ENCODE measurements at places on chromosomes 11 and 22.

DNA sequence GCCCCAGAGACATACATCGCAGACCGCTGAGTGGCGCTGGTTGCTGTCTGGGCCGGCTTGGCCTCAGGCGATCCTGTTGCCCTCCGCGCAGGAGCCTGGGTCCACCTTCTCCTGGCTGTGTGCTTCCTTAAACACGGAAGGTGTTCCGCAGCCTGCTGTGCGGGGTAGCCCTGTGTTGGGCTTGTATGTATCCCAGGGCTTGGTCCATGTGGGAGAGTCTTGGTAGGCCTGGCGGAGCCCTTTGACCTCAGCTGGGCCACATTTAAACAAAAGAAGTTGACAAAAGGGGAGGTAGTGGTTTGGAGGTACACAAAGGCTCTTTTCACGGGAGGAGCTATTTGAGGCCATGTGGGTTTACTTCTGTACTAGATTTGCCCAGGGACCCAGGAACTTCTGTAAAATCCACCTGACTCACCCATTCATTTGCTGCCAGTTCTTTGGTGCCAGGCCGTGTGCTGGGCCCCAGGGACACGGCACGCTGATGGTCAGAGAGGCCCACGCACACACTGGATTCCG is 11.0 kb upstream of the GRAMD4 start:
- DNase-seq = no peak

DNA sequence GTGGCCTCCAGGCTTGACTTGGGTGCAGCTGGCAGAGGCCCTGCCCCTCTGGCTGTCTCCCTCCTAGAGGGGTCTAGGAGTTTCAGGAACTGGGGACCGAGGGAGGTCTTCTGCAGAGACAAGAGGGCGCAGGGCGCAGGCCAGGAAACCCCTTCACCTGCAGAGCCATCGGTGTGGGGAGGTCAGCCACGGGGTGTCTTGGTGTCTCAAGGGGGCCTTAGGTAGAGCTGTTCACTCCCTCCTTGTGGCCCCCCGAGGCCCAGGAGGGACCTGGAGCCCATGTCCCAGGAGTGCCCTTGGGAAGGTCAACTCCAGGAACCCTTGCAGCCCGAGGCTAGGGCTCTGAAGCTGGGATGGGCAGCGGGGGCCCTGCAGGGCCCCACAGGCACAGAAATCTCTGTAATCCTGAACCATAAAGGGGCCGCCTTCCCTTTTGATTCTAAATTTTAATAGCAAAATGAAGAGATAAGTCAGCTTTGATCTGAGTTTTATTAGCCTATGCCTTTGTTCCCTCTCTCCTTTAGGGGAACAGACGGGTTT is 31.4 kb upstream of the TH start:
- no peak for DNase-seq

DNA sequence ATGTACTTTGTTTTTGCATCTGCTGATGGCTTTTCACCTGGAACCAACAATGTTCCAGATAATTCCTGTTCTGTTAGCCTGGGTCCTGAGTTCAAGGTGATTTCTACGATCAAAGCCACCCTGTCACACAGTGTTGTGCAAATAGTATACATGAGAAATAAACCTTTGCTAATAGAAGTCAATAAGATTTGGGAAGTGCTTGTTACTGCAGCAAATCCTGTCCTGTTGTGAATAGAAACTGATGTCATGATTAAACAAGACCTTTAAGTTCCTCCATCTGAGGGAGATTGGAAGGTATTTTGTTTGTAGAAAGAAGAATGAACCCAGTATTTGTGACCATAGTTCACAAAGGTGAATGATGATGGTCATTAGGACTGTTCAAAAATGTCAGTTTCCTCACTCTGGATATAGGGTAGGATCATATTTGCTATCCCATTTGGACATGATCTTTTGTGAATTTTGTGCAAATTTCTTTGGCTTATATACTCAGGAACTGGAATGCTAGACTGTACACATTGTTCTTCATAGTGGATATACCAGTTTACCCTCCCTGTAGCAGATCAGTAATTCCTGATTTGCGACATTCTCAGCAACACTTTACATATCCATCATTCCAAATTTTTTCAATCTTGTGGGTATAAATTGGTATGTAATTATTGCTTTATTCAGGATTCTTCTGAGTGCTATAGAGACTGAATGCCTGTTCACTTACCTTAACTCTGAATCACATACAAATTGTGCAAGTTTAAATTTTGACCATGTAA is 428.5 kb downstream of the METTL15 start:
- no peak for DNase-seq

DNA sequence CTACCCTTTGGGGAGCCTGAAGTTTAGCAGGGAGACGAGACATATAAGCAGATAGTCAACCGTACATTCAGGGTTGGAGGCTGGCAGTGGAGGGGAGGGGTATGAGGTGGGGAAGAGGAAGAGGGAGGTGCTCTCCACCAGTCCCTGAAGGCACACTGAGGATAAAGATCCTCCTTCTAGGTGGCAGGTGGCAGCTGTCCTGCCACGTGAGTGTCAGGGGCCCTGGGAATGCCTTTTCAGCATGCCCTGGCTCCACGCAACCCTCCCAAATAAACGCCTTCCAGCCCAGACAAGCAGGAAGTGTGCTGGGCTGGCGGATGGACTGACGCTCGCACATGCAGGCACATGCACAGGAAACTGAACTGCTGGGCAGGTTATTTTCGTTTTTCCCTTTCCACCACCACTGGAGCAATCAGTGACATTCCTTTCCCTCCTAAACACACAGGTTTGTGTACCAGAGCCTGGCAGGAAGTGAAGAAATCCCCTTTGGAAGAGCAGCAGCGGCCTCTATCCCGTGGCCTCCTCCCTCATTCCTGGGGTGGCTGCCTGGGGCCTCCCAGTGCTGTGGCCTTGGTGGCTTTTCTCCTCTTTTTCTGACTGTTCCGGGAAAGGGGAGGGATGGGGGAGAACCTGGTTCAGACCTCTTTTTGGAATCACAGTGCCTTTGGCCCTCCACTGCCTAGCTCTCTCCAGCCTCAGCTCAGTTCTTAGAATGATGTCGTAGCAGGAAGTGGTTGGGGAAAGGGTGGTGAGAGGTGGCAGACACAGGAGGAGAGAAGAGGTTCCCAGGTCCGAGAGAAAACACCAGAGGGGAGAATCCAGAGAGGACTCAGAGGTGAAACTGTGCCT is 157.0 kb upstream of the TIMP3 start:
- no peak for DNase-seq

GRCh38 chr11:123457187-123457770 is 27.2 kb downstream of the GRAMD1B start:
- no peak for DNase-seq

DNA sequence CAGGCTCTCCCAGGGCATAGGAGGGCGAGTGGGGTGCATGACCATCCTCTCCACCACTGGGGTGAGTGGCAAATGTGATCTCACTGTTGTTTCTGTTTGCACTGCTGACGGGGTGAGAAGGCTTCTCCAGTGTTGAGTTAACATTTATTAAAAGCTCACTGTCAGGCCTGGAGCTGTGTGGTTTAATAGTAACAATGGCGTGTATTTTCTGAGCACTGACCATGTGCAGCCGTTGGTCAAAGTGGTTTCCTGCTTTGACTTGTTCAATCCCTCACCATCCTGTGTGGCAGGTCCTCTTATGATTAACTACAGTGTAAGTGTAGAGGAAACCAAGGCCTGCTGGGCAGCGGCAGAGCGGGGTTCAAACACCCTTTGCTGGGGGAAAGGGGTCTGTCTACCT is 4.4 kb downstream of the A4GALT start:
- DNase-seq = no peak

DNA sequence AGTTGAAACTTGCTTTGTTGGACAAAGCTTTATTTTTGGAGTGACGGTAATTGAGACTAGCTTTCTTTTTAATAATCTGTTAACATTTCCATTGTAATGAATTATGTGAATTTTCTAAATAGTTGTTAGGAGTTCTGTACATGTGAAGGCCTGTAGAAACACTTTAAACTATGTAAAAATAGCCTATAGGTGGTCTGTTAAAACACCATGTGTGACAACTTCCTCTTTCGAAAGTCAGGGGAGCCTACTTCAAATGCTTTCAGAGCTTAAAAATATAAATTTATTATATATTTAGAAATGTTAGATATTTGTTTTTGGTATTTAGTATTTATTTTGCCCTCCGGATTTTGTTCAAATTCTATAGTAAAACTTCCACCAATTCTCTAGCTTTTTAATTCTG is 28.7 kb downstream of the DDIAS start:
- no peak for DNase-seq

- DNase-seq = no peak
Measured at GRCh38 chr11:1805525-1805924, 29.3 kb upstream of the SYT8 start.

DNA sequence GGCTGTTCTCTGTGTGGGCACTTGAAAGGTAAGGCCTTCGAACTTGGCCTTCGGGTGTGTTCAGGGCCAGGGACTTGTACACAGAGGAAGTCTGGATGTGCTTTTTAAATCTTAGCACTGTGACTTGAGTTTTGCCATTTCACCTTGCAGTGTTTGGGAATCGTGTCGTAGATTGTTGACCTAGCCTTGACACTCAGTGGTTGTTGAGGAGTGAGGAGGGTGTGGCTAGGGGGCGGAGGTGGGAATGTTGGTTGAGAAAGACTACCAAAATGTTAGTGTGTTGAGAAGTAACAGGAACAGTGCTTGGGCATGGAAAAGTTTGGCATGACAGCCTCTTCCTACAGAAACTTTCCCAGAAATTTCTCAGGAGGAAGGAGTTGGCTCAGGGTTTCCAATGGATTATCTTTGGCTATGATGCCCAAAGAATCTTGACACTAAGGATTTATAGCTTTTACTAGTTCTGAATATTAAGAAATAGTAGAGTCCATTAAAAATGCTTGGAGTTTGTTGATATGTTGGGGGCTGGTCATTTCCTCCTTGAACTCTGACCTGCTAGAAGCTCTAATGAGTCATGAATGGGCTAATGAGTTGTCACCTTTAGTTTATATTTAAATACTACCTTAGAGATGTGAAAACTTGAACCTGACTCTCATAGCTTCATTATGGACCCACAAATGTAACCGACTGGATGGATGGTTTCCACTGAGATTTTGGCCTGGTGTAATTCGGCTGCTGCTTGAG is 40.6 kb downstream of the BARX2 start:
- no peak for DNase-seq

GRCh38 chr11:132718711-132719671 is 813.3 kb downstream of the OPCML start:
- DNase-seq = no peak

GRCh38 chr22:31938296-31938695 is 6.0 kb upstream of the YWHAH start:
- no peak for DNase-seq

GRCh38 chr11:64456509-64457320 is 97.8 kb downstream of the RPS6KA4 start:
- no peak for DNase-seq

- DNase-seq = no peak
Measured at GRCh38 chr11:65643971-65644370, 6.1 kb downstream of the SIPA1 start.

- no peak for DNase-seq
Measured at GRCh38 chr11:70889411-70889810, 363.0 kb downstream of the SHANK2 start.

Data from cortex of kidney (tissue), 1 donor.